ENCODE measurements at places on chromosomes 12 and 14.

GRCh38 chr12:84435682-84436081 lies 476.9 kb downstream of the SLC6A15 start:
- DNase-seq, result no peak

DNA sequence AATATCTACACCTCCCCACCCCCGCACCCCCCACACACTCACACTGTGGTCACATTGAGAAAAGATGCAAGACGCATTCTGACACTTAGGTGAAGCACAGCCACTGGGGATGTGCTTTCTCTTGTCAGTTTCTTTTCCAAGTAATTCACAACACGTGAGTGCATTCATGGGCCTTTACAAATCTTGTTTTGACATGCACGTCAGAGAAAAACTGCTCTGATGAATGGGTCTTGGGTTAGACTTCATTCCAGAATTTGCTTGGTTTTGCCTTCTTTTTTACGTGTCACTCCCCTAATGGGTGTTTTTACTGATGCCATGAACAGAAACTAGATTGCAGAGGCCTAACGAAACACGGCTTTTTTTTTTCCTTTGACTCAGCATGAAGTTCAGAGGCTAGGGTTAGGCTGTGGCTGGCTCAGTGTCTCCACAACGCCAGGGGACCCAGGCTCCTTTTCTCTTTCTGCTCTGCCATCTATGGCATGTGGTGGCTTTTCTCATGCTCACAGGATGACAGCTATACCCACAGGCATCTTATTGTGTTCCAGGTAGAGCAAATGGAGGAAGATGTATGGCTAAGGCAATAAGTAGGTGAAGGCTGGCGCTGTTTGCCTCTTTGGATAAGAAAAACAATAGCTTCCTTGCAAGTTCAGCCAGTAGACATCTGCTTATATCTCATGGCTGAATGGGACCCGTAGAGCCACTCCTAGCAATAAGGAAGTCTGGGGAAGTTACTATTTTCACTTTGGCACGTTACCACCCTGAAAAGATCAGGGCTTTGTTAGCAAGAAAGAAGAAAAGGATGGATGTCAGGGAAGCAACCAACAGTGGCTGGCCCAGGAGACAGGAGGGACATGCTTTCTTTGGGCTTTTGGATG lies 253.3 kb downstream of the SLC15A4 start:
- no peak for DNase-seq

DNA sequence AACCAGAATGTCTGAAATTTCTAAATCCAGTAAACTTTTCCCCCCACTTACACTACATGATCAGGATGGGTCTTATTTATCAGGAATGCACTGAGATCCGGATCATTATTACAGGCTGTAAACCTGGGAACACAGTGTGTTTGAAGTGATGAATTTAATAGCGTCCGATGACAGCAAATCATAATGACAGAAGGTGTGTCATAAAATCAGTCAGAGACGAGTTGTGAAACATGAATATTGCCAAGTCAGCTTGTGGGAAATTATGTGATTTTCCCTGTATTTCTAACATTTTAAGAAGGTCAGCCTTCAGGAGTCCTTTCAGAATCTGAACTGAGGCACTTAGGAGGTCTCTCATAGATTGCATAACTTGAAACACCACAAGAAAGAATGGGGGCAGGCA lies 36.7 kb downstream of the RERG start:
- no peak for DNase-seq

- DNase-seq, result no peak
Measured at GRCh38 chr14:52400846-52401245, 86.7 kb downstream of the PTGER2 start.

GRCh38 chr14:93729993-93730392 lies 58.3 kb downstream of the PRIMA1 start:
- DNase-seq, result no peak

DNA sequence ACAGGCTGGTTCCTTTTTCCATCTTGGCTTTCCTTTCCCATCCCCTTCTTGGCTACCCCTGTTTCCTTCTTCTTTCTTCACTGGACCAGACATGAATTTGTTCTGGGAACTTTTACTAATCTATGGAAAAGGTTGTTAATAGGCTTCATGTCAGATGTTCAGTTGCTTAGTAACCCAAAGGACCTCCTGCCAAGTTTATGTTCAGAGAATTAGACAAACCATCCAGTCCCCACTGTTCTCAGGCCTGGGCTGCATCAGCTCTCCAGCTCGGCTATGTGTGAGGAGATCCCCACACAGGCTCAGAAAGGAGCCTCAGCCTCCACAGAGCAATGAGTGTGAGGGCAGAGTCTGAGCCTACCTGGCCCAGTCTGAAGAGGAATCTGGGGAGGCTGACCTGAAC lies 78.0 kb downstream of the AKAP6 start:
- DNase-seq, result no peak

GRCh38 chr12:76199808-76200207 lies 115.3 kb upstream of the NAP1L1 start:
- no peak for DNase-seq

GRCh38 chr12:90090929-90091651 lies 382.5 kb upstream of the ATP2B1 start:
- no peak for DNase-seq

DNA sequence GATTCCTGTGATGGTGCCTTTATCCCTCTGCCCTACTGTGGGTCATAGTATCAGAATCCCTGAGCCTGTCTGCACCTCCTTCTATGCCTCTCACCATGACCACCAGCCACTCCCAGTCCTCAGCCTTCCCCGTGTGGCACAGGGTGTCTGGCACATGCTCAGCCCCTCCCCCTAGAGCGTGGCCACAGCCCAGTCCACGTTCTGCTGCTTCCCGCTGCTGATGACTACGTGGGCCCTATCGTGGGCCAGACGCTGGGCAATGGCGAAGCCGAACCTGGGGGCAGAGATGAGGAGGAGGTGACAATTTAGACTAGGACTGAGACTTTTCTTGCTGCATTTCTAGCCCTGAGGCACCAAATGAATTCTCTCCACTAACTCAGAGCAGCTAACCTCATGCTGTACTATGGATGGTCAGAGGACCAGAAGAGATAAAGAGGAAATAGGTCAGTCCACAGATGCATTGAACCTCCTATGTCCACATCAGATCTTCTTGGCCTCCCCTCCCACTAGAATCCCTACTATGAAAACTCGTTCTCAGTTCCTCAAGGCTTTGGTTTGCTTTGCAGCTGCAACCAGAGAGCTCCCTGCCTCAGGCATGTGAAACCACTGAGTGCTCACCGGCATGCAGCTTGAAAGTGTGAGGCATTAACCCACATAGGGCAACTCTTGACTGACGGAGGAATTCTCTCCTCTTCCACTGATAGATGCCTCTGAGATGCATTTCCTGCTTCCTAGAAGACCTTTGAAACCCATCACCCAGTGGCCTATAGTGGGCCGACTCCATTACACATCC lies 126.3 kb upstream of the DHRS4 start:
- DNase-seq, result no peak

GRCh38 chr14:55746558-55746957 lies 166.6 kb downstream of the KTN1 start:
- no peak for DNase-seq

GRCh38 chr12:78028426-78028825 lies 197.7 kb downstream of the NAV3 start:
- no peak for DNase-seq

DNA sequence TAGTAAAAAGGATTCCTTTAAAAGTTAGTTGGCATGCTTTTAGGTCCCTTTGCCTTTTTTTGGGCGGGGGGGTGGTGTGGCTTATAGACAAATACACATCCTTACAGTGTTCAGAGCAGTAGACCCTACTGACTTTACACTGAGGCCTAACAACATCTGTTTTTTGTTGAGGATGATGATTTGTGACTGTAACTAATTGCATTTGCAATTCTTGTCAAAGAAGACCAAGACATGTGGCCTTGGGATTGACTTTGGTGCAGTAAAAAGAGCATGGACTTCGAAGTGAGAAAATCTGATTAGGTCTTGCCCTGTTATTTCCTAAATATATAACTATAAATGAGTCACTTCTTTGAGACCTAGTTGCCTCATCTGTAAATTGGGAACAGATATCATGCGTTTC lies 77.3 kb downstream of the TRHDE start:
- DNase-seq, result no peak

GRCh38 chr14:103156651-103157378 lies 33.6 kb downstream of the TNFAIP2 start:
- DNase-seq, result no peak

- DNase-seq, result no peak
Measured at GRCh38 chr12:106138633-106139421, at the start of gene NUAK1. TSS of gene NUAK1 (minus strand) at chr12:106138954. CDS start at chr12:106138653, 301 bp downstream.

DNA sequence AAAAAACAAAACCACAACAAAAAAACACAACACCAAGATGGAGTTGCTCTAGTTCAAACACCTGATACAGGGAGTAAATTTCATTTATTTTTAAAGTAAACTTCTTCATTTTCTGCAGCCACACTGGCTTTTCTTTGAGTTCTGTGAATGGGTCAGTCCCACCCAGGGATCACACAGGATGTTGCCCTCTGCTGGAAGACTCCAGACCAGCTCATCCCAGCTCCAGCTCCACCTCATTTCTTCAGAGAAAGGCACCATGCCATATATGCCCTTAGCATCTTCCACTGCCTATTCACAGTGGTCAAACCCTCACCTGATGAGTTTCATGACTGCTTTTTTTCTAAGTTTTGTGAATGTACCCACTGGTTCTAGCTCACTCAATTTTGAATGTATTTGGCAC lies 8.0 kb downstream of the GLIPR1 start:
- DNase-seq, result no peak

DNA sequence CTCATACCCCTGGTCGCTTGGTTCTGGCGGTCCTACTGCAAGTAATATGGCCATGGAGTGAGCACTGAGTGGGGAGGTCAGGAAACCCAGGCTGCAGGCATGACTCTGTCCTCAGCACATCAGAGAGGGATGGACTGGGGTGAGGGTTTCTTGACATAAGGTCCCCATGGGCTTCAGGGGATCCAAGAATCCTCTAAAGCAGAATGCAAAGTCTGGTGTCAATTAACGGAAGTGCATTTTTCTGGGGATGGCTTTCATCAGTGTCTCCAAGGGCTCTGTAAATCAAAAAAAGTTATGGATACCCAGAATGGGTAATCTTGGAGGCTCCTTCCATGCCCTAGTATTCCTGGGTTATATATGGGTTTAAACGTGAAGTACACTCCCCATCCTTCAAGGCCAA lies 3.7 kb downstream of the FIGNL2 start:
- DNase-seq, result no peak

DNA sequence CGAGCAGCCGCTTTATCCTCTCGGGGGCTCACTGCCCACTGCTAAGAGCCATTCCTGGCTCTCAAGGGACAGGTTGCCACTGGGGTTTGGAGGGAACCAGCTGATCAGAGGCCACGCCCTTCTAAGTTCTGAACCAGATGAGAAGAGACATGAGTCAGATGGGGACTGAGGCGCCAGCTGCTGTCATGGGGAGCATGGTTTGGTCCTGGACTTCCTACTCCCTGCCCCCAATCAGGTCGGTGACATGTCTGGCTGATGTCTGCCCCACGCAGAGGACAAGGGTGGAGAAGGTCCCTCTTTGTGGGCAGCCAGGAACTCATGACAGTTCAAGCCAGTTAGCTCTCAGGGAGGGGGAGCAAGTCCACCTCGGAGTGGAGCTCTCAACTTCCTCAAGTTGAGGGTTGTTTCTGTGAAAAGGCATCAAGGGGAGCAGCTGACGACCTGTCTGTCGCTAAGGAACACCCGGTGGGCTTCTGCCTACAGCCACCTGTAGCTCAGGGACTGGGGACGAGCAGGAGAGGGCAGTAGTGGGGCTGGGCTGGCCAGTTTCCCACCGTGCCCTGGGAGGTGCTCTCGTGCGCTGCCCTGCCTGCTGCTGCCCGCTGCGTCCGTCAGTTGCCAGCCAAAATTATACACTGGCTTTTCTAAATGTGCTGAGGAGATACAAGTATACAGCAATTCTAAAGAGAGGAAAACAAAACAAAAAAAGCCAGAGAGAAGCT lies 20.5 kb downstream of the PSMC1 start:
- DNase-seq, result no peak

GRCh38 chr12:31226639-31227038 lies 99.3 kb downstream of the SINHCAF start:
- DNase-seq, result no peak

DNA sequence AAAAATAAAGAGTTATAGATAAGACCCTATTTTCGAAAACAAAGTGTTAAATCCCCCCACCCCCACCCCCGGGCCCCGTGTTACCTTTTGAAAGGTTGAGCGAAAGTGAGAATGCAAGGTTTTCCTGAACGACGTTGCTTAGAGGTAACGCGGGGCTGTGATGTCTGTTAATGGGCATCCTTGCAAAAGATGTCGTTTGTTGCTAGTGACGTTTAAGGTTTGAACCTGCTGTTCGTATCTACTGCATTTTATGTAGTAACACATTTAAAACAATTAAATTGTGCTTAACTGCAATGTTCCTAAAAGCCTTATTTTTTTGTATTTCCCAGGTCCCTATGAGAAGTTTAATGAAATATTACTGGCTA lies 1.2 kb downstream of the CPSF6 start:
- DNase-seq, result no peak

GRCh38 chr14:77531071-77531470 lies 32.5 kb upstream of the ISM2 start:
- DNase-seq, result no peak

DNA sequence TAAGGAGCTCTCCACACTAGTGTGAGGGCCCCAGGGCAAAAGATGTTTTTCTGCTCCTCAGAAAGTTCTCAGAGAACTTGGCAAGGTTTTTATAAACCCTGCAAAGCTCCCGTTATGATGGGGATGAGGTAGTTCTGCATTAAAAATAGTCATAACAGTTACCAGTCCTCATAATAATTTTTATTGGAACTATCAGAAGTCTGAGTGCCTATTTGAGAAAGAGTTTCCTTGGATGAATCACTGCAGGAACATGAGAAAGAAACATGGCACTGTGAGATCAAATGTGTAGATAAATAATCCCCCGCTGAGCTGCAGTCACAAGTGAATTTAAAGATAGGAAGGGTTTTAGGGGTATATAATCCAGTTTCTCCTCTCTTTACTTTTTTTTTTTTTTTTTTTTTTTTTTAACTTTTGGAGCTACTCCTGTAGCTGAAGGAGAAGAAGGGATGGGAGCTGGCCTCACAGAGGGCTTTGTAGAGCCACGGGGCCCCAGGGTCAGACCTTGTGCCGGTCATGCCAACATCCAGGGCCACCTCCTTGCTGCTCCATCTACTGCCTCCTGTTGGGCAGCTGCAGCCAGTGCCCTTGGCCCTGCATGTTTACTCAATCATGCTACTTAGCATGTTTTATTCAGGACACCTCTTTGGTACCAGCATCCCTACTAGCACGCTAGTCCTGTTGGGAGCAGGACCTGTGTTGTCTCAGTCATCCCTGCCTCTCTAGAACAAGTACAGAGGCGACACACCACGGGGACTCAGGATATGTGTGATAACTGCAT lies 39.5 kb downstream of the EVL start:
- DNase-seq, result no peak

- no peak for DNase-seq
Measured at GRCh38 chr12:33654313-33654712, 214.7 kb upstream of the SYT10 start.
